ENCODE measurements at places on chromosomes 5 and 9.

DNA sequence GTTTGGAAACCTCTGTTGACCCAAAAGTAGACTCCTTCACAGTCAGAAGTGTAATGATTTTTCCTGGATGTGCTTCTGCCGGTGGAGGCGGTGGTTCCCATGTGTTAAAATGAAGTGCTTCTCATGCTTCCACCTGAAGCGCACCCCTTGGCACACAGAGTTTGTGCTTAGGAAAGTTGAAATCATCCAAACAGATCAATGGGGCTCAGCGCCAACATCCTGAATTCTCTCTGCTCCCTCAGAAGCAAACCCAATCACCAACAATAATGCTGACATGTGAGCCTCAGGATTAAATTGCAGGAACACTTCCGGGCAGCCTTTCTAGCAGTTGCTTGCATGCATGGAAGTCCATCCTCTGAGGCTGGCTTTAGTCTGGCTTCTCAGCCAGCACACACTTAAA is 71.0 kb downstream of the MED10 start:
- no peak for DNase-seq

GRCh38 chr9:105067895-105068580 is 140.1 kb upstream of the ABCA1 start:
- DNase-seq: no peak

- peak; percentile 64 for DNase-seq
Measured at GRCh38 chr5:35698047-35698808, 80.6 kb downstream of the SPEF2 start.

DNA sequence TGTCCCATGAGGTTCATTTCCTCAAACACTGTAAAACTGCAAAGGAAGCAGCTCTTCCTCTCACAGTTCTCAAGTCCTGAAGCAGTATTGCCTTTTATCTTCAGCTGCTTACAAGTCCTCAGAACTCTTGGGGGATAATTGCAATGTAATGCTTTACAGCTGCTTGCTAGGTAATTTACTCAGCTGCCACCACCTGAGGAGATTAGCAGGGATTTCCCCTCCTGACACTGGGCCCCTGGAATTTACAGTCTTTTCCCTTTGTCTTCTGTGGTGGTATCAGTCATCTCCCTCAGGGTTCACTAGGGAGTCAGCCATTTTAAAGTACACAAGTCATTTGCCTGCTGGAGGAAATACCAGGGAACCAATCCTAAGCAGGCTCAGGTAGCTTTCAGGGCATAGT is 754.3 kb upstream of the GRAMD2B start:
- DNase-seq: no peak

- no peak for DNase-seq
Measured at GRCh38 chr9:89419978-89420394, 77.9 kb downstream of the SEMA4D start.

DNA sequence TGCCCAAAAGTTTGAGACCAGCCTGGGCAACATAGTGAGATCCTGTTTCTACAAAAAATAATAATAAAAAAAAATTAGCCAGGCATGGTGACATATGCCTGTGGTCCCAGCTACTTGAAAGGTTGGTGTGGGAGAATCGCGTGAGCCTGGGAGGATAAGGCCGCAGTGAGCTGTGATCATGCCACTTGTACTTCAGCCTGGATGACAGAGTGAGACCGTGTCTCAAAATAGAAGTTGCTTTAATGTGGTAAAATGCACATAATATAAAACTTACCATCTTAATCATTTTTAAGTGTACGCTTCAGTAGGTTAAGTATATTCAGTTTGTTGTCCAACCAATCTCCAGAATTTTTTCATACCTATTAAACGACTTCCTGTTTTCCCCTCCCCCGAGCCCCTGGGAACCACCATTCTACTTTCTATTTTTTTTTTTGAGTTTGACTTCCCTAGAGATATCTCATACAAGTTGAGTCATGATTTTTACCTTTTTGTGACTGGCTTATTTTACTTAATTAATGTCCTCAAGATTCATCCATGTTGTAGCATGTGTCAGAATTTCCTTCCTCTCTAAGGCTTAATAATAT is 120.1 kb upstream of the POC5 start:
- no peak for DNase-seq

DNA sequence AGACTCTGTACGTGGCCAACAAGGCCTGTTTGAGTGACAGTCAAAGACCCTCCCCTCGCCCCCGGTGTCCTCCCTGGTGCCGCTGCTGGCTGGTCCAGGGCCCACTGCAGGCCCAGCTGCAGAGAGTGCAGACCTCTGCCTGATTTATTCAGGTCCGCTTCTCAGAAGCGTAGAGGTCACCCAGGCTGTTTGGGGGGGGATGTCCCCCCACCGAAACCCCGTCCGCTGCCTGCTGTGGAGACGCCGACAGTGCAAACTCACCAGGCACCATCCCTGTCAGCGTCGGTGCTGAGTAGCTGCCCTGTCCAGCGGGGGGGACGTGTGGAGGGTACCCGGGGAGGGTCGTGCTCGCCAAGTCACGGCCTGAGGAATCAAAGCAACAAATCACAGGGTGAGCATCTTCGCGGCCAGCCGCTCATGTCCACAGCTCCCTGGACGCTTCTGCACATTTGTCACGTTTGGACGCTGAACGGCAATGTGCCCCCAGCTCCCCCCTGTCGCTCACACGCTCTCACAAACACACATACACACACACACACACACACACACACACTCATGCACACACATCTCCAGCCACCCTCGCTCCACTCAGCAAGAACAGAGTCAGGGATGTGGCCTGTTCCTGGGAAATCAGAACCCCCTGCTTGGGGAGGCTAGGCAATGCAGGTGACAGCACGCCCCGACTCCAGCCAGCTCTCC is 152.2 kb downstream of the PAX5 start:
- no peak for DNase-seq

DNA sequence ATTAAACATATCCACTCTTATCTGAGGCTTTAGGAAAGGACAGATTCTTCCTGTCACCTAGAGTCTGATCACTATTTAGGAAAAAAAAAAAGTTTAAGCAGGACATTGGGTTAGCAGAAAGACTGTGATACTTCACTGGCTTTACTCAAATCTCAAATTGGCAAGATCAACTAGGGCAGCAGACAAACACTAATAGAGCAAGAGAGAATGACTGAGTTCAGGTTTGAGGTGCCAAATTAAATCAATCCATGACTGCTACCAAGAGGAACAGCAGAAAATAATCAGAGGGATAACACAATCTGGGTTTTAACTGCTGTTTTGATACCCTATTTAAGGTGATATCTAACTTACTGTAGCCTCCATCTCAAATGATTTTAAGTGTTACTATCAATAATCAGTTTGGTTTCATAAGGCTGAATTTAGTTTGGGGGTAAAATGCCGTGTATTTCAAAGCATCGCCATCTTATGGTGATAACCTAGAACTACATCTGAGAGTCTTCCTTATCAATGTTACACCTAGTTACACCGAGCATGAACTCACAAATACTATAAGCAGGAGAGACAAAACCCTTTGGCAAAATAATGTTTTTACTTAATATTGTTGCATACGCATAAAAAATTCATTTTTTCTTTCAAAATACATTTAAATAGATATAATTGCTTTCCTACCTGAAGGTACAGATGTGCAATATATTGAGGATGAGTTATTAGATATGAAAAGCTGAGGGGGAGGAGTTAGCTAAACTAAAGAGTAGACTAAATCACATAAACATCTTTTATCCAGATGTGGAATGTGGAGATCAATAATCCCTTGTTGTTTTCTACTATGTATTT is 286.4 kb upstream of the CDH12 start:
- peak; percentile 7 for DNase-seq

GRCh38 chr5:131959906-131960305 is 14.4 kb upstream of the MEIKIN start:
- no peak for DNase-seq

- DNase-seq: no peak
Measured at GRCh38 chr9:108672475-108673190, 183.2 kb downstream of the ACTL7B start.

GRCh38 chr5:1298067-1298551 is 3.2 kb upstream of the TERT start:
- DNase-seq: no peak

DNA sequence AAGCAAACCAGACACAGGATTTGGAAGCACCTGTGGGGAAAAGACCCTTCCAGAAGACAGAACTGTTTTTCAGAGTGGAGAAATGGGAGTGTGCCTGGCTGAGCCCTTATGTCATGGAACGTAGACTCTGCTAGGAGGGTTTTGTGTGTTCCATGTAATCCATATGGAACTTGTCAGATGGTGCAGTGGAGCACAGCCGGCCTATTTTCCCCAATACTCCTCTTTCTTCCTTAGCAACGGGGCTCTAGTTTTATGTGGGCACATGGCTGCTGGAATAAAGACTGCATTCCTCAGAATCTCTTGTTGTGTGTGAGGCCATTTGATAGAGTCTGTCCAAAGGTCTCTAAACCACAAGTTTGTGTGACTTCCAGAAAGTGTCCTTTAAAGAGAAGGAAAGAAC is 284.0 kb downstream of the DRD1 start:
- no peak for DNase-seq

GRCh38 chr5:101473483-101473882 is 570.4 kb upstream of the ST8SIA4 start:
- DNase-seq: peak; percentile 7

DNA sequence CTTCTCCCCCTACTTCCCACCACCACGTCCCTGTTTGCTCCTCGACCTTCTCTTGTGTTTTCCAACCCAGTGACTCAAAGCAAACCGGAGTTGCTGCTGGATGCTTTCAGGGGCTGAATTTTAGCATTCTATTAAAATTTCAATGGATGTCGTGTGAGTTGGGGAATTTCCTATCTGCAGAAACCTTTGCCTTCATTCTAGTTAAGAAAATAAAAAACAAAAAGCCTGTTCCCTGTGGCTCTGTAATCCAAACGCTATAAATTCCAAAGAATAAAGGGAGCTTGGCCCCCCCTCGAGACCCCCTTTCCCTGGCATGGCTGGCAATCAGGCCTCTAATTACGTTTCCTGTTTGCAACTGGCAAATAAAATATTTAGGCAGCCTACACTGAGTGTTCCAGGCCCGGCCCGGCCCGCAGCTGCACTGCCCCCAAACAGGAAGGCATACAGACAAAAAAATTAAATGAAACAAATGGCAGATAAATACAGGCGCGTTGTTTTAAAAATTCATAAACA is 139.4 kb upstream of the PPP1R26 start:
- no peak for DNase-seq

GRCh38 chr9:125505988-125506438 is 201.0 kb downstream of the MAPKAP1 start:
- DNase-seq: no peak

DNA sequence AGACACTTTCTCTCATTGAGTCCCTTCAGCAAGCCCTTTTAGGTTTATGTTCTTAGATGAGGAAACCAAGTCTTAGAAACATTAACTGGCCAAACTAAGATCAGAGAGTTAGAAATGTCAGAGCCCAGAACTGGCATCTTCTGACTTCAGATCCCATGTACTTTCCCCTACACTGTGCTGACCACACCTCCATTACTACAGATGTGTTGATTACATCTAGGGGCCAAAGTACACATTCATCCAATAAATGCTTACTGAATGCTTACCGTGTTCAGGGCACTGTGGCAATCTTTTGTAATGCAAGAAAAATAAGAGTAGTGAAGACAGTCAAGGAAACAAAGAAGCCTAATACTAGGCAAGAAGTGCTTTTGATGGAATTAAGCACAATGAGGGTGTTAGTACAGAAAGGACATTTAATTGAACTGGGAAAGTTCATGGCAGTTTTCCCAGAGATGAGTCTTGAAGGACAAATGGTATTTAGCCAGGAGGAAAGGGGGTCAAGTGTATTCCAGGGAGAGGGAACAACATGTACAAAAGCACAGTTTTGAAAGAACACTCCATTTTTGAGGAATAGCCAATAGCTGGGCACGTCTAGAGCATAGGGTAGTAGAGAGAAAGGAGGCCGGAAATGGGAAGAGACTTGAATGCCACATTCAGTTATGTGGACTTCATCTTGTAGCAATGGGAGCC is 89.7 kb upstream of the CDKN2B start:
- no peak for DNase-seq

- DNase-seq: peak; percentile 24
Measured at GRCh38 chr9:137454145-137454596, 5.0 kb downstream of the NSMF start.

DNA sequence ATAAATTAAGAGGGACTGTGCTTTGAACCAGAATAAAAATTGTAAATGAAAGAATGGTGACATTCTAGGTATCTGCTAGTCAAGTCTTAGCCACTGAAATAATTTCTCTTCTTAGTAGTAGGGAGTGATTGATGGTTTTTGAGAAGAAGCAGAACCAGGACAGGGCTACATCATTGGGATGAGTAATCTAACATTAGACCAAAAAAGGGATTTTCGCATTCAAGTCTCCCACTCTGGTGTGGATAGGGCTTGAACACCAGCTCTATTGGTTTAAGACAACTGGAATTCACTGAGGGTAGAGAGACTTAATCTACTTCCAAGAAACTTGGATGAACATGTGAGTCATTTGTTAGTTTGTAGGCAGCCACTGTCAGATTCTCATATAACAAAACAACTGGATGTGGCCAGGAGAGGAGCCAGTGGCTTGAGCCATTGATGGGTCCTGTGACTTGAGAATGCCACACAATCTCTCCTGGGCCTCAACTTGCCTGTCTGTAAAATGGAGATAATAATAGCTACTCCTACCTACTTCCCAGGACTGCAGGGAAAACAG is 16.6 kb downstream of the FAT2 start:
- peak; percentile 45 for DNase-seq

GRCh38 chr5:168962306-168962705 is 338.6 kb downstream of the SLIT3 start:
- no peak for DNase-seq

GRCh38 chr5:21159510-21160059 is 1171.6 kb upstream of the CDH18 start:
- DNase-seq: no peak

DNA sequence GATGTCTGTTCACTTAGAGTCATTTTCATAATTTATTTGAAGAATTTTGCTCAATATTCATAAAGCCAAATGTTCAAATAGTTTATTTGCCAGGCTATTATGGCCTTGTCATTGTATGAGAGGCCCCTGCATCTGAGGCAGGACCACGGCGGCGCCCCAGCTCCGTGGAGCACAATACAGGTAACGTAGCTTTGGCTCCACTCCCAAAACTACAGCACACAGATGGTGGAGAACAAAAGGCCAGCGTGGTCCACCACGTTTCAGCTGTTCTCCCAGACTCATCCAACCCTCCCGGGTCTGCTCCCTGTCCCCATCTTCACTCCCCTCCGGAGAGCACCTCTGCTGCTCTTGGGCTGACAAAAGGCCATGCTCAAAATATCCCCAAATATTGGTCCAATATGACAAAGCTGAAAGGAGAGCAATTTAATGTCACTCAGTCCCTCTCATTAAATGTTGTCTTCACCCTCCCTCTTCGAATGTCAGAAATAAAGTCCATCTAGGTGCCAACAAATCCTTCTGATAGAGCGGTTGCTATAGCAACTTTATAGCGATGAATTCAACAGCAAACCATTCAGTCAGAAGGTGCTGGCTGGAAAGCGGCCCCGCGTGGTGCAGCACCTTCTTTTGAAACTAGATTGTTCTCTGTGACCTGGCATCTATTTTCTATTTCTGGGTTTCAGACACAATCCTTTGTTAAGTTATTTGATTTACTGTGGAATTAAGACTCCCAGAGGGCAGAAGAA is 504.3 kb downstream of the ARHGEF28 start:
- no peak for DNase-seq

All from inflammatory macrophage treated with lipopolysaccharide for 4 hours (primary cell).